ENCODE measurements at places on chromosomes 2 and 18.

DNA sequence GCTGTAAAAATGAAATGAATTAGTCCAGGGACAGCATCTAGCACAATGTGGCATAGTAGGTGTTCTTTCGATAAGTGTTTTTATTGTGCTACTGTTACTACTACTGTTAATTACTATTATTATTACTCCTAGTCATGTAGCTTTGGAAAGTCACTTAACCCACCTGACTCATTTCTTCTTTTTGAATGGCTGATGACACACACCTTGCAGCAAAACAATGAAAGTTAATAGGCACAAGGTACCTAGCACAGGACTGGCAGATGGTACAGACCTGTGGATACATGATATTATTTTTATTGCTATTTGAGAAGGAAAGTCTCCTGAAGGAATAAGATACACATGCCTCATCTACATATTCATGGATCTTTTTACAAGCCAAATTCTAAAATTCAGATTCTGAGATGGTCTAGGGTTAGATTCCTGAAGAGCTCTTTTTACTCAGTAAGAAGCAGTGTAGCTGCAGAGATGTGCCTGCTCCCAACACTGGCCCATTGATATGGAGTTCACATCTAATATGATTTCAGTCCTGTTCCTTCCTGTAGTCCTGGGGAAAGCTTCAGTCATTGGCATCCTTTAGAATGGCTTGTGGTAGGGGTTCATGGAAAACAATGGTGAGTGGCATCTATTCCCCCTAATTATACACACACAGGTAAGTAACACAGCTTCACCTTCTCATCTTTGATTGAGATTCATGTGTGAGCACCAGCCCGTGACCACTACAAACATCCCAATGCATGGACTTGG, 7.9 kb upstream of the ERMN start:
- DNase-seq: no peak

DNA sequence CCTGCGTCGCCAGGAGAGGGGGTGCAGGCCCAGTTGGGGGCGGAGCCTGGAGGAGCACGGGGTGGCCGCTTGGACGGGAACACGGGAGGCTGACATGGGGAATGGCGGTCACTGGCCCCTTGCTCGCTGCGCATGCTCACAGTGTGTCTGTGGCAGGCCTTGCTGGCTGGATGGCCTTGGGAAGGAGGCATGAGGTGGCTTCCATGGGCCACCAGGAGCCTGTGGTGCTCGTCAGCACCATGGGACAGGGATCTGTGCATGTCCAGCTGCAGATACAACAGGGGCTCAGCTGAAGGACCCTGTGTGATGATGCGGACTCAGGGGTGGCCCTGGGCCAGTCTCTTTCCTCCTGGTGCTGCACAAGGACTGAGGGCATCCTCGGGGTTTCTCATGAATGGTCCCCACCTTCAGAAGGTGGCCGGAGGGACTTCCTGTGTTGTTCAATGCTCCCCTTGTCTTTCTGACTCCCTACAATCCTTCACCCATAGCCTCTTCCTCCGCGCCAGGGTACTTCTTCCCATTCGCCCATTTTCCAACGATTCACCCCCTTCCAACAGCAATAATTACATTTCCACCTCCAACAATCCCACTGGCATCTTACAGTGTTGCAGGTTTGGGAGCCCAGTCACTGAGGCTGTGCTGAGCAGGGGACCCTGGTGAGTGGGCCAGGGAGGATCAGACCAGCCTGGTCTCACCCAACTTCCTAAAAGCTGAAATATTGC, 3.4 kb upstream of the SP140L start:
- no peak for DNase-seq

- no peak for DNase-seq
These were observed 52.6 kb downstream of the PTPRM start for GRCh38 chr18:7619676-7620075.

DNA sequence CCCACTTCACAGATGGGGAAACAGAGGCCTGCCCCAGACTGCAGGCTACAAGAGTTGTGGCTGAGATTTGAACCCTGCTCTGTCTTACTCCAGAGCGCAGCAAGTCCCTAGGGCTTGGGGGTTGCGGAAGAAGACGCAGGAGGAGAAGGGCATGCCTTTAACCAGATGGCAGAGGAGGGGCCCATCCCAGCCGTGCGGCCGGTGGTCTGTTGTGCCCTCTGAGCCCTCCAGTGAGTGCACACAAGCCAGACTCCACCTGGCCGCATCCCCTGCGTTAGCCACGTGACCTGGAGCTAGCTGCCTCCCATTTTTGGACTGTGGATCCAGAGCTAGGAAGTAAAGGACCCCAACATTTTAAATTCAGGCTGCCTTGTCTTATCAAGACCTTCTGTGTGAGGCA, 2.8 kb downstream of the KCNIP3 start:
- DNase-seq: no peak

- DNase-seq: no peak
These were observed 284.1 kb downstream of the PID1 start for GRCh38 chr2:228986961-228987360.

DNA sequence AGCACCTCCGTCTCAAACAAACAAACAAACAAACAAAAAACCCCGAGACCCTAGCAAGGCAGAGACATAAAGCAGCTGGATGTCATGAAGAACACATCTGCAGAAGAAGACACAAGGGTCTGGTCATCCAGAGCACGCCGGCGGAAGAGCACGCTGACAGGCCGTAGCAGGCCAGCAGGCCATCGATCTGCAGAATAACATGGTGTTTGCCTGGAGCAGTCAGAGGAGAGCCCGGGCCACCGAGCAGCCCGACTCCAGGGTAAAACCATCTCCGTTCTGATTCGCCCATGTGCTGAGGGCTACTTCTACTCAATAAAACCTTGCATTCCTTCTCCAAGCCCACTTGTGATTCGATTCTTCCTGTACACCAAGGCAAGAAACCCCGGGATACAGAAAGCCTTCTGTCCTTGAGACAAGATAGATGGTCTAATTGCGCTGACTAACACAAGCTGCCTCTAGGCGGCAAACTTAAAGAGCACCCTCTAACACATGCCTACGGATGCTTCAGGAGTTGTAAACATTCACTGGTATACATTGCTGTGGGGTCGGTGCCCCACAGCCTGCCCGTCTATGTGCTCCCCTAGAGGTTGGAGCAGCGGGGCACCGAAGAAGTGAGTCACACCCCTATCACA, 549.8 kb upstream of the NRXN1 start:
- DNase-seq: no peak

DNA sequence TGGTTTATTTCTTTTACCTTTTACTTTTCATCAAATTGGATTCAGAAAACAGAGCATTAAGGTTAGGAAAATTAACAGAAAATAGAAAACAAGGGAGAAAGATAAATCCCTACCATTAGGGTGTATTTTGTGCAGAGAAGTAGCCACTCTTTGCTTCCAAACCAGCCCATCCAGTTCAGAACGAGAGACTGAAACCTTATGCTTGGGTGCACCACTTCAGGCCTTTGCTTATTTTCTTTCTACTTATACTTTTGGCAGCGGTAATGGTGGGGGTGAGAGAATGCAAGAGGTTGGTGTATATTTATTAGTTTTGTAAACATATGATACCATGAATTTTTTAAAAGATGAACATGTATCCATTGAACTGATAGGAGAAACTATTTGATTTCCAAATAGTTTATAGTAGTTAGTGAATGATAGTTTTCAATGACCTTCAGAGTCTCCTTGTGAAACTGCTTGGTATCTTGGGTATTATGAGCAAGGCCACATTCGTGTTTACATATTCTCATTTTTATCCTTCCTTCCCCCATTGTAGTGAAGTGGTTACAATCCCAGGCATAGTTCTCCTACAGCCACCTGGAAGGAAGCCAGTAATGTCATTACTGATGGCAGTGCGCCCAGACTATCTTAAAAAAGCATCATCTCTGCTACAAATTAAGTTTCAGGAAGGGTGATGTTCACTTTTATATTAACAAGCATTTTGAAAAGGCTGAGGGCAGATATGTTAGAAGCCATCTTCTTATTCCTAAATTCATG, 60.8 kb downstream of the MFSD6 start:
- DNase-seq: no peak

Data from CD4-positive, alpha-beta T cell treated with Interleukin-6 at 100 ng/mL for 8 hours (primary cell).